ENCODE measurements at places on chromosomes 7 and 10. TPM values are rescaled to one million over a fixed set of nuclear protein-coding genes. Genes with fewer than 3 reads are reported as not detected.

The PITRM1 gene
- total RNA-seq, result 80.3 TPM

The GIMAP8 gene
- total RNA-seq, result not detected

The BZW2 gene
- 86.7 TPM for total RNA-seq

The DDX50 gene
- 41.8 TPM for total RNA-seq

The OR2A1 gene
- total RNA-seq, result not detected

The SEMA3D gene
- 0.07 TPM for total RNA-seq

The PLPP4 gene
- 0.11 TPM for total RNA-seq

The RSPH10B2 gene
- total RNA-seq, result 0.07 TPM

The EVX1 gene
- total RNA-seq, result 0.18 TPM

The ZWINT gene
- total RNA-seq, result 97.4 TPM

The COMMD3 gene
- 46.5 TPM for total RNA-seq

The ZP3 gene
- total RNA-seq, result 19.7 TPM

The STEAP4 gene
- 0.02 TPM for total RNA-seq

The C10orf62 gene
- 0.08 TPM for total RNA-seq

The IFIT1B gene
- total RNA-seq, result not detected

The ZNF488 gene
- 12.6 TPM for total RNA-seq

The EPHB6 gene
- total RNA-seq, result 0.80 TPM

The ATRNL1 gene
- total RNA-seq, result 0.32 TPM

The HECW1 gene
- total RNA-seq, result 15.3 TPM

The SPDYE2 gene
- not detected for total RNA-seq

The RARRES2 gene
- not detected for total RNA-seq

The ZNF679 gene
- not detected for total RNA-seq

The ATOH7 gene
- 0.08 TPM for total RNA-seq

The AVL9 gene
- 24.7 TPM for total RNA-seq

The SLC29A4 gene
- 15.6 TPM for total RNA-seq

The ENKUR gene
- total RNA-seq, result 0.19 TPM

The SEC31B gene
- 1.8 TPM for total RNA-seq

The NAT16 gene
- 0.19 TPM for total RNA-seq

The RADIL gene
- total RNA-seq, result 1.6 TPM

The PON1 gene
- 1.6 TPM for total RNA-seq

The SPAM1 gene
- not detected for total RNA-seq

The NKX2-3 gene
- total RNA-seq, result 0.05 TPM

The ASB10 gene
- total RNA-seq, result not detected

The CXCL12 gene
- total RNA-seq, result 0.25 TPM

The HYAL4 gene
- total RNA-seq, result not detected

The PRSS37 gene
- total RNA-seq, result not detected

The HGF gene
- 0.03 TPM for total RNA-seq

The HOXA6 gene
- 1.7 TPM for total RNA-seq

The JAKMIP3 gene
- 1.1 TPM for total RNA-seq

The ST8SIA6 gene
- 0.03 TPM for total RNA-seq

The AGR3 gene
- not detected for total RNA-seq

The CRHR2 gene
- 0.02 TPM for total RNA-seq

The ICA1 gene
- total RNA-seq, result 1.1 TPM

The BTBD16 gene
- 0.66 TPM for total RNA-seq

The ZNF398 gene
- total RNA-seq, result 9.9 TPM

The TAS2R4 gene
- total RNA-seq, result 0.11 TPM

The LEP gene
- not detected for total RNA-seq

The GFRA1 gene
- 9.5 TPM for total RNA-seq

The TRPV5 gene
- not detected for total RNA-seq

The UNC5B gene
- total RNA-seq, result 3.1 TPM

The AMPH gene
- total RNA-seq, result 0.05 TPM

The ZNF727 gene
- not detected for total RNA-seq

The RTKN2 gene
- total RNA-seq, result 0.83 TPM

The CDK14 gene
- 0.34 TPM for total RNA-seq

The NACAD gene
- 0.25 TPM for total RNA-seq

The CCL26 gene
- total RNA-seq, result 8.9 TPM
